Activated CD8-positive, alpha-beta memory T cell treated with anti-CD3 and anti-CD28 coated beads for 1 hour (primary cell): ENCODE measurements at places on chromosomes 3 and 15.

DNA sequence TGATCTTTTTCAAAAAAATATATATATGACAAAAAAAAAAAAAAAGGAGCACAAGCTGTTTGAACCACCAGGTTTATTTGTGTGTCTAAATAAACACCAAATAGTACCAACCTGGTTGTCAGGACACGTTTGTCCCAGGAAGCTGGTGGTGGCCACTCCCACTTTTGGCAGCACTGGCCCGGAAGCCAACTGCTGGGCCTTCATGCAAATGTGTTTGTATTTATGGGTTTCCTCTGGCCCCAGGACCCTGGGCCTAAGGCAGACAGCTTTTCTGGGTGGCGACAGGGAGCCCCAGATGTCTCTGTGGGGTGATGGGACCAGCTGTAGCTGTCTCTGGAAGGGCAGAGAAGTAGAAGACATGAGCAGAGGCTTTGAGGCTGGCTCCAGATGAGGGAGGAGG, 31.6 kb downstream of the PRKCD start:
- no peak for DNase-seq

DNA sequence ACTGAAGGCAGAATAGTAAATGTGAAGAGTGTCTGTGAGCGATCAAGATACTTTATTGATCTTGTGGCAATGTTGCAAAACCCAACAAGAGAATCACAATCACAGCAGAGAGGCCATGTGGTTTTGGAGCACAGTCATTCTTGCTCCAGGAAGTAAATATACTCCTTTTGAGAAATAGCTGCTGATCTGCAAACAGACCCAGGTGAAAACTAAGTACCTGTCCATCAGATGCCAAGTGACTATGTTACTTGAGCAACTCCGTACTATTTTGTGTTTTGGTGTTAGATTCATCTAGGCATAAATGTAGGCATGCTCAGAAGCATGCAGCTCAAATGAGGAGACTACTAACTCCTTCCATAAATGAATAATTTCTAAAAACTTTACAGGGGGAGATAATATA, 627.9 kb downstream of the ZBBX start:
- no peak for DNase-seq

GRCh38 chr3:186248850-186249249, 113.2 kb downstream of the DGKG start:
- DNase-seq: no peak

DNA sequence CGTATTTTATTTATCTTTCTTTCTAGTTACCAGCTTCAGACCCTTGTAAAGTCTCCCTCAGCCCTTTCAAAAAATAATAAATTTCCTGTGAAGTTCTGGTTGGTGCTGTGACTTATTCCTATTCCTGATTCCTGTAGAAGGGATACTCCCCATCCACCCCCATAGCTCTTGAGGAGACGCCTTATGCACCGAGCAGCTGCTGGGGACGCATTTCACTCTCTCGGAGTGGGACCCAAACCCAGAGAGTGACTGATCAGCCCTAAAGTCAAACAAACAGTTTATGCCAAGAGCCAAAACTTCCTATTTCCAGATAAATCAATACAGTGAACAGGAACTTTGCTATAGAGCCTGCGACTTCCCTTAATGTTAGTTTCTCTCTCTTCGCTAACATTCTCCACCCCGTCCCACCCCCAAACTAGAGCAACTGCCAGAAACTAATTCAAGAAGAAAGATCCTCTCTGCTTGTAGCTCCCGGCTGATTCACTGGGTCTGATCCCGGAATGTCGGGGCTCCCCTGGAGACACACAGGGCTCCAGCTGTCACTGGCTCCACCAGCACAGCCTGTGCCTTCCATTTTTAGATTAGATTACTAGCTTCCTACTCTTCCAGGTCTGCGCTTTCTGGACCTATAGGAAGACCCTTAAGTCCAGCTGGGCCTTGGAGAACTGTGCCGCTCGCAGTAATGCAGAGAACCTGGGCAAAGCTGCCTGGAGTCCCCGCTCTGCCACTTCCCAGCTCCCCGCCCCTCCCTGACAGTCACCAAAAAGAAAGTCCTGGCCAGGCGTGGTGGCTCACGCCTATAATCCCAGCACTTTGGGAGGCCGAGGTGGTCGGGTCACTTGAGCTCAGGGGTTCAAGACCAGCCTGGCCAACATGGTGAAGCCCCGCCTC, 45.2 kb downstream of the KLHL25 start:
- DNase-seq: no peak

- DNase-seq: no peak
These were observed 41.1 kb upstream of the SKOR1 start for GRCh38 chr15:67784090-67784781.

DNA sequence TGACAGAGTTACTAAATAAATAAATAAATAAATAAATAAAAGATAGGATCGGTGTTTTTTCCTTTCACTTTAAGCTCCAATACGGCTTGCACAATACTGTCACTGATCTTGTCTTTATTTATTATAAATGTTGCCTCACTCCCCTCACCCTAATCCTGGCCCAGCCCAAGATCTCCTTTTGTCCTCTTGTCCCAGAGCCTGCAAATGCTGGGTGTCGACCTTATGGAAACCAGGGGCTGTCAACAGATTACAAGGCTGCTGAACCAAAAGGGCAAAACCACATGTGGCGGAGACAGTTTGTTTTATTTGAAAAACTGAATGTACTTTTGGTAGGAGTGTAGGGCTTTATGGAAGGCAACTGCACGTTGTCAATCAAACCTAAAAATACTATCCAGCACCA, 75.9 kb downstream of the RFTN1 start:
- DNase-seq: no peak

DNA sequence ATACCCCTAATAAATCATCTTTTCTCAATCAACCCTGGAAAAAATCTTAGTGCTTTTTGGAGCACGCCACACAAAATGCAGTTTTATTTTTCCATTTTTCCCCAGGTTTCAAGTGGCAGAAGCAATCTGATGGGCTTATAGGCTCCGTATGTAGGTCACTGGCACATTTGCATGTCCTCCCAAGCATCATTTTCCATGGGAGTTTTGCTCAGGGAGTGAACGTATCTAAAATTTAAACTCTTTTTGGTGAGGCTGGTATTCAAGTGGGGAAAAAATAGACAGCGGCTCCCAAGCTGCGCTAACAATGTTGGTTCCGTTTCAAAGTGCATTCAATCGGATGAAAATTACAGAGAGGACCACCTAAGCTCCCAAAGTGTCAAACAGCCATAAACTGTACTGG, 233.4 kb downstream of the MEX3B start:
- no peak for DNase-seq
